Small intestine (tissue), 16 donors: ENCODE measurements at places on chromosomes 5 and 9. TPM values are rescaled to one million over a fixed set of nuclear protein-coding genes. Genes with fewer than 3 reads are reported as not detected.

- H3K4me3 ChIP-seq: no peak overlapping the region
- peak; percentile 19 for DNase-seq
- H3K27me3 ChIP-seq: no peaks in the 10 kb centered on the region
- no peaks in the 10 kb centered on the region for H3K4me1 ChIP-seq
- no peaks in the 10 kb centered on the region for H3K36me3 ChIP-seq
Observed at GRCh38 chr9:91761362-91761761, 188.7 kb downstream of the ROR2 start.

DNA sequence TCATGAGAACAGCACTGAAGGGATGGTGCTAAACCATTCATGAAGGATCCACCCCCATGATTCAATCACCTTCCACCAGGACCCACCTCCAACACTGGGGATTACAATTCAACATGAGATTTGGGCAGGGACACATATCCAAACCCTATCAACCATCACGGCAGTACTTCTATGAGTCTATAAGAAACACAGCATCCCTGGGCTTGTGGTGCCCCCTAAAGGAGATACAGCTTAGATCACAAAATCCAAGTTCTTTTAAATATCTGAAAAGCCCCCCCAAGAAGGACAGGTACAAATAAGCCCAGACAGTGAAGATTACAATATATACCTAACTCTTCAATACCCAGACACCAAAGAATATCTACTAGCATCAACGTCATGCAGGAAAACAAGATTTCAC, 233.7 kb upstream of the ADRA1B start:
- no peak for DNase-seq
- no peaks in the 10 kb centered on the region for H3K4me1 ChIP-seq
- no peaks in the 10 kb centered on the region for H3K36me3 ChIP-seq

GRCh38 chr9:136046554-136046920, 48.6 kb downstream of the NACC2 start:
- H3K4me3 ChIP-seq: no peak overlapping the region
- DNase-seq: no peak
- H3K27me3 ChIP-seq: peaks cover 6% of the 10 kb centered on the region
- no peak overlapping the region for H3K27ac ChIP-seq
- H3K36me3 ChIP-seq: peaks cover 65% of the 10 kb centered on the region

DNA sequence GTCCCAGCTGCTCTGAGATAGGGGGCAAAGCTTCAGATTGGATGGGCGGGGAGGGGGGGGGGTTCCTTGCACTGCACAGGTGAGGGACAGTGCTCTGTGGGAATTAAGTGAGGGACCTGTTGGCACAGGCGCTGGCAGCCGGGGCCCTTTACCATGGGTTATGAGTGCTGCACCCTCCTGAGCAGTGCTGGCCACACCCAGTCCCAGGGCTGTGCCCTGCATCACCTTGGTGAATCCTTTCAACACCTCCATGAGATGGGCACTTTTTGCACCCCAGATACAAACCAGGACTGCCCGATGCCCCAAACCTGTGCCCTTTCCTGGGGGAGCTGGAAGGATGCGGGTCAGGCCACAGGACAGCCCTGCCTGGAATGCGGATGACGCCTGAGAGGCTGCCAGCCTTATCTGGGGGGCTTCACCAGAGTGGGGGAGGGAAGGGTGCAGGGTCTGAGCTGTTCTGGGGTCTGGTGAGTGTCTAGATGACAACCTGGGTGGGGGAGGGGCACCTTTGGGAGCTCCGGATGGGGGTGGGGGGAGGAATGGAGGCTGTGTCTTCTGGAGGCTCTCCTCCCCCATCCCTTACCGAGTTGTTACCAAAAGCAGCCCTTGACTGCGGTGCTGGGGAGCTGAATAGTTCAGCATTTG, 5.2 kb downstream of the CRB2 start:
- DNase-seq: no peak
- no peaks in the 10 kb centered on the region for H3K27me3 ChIP-seq
- peaks cover 16% of the 10 kb centered on the region for H3K4me1 ChIP-seq

DNA sequence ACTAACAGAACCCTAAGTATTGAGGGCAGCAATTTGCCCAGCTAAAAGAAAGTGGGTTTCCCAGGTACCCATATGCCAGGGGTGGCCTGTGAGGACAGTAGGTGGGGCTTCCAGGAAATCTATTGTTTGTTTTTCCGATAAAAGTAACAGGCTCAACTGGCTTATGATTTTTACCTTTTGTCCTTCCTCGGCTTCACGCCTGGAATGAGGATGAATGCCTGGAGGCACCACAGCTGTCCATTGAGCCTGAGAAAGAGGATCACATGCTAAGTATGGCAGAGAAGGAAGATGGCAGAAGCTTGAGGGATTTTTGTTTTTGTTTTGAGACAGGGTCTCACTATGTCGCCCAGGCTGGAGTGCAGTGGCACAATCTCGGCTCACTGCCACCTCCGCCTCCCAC, 84.1 kb downstream of the KLF4 start:
- DNase-seq: no peak
- no peaks in the 10 kb centered on the region for H3K27me3 ChIP-seq
- no peaks in the 10 kb centered on the region for H3K36me3 ChIP-seq

GRCh38 chr5:176515396-176515795, 21.8 kb downstream of the RNF44 start:
- H3K36me3 ChIP-seq: no peaks in the 10 kb centered on the region
- no peak for DNase-seq
- H3K27me3 ChIP-seq: no peaks in the 10 kb centered on the region
- H3K4me1 ChIP-seq: no peaks in the 10 kb centered on the region

GRCh38 chr5:137315534-137316345, 183.4 kb downstream of the SPOCK1 start:
- no peaks in the 10 kb centered on the region for H3K36me3 ChIP-seq
- no peak overlapping the region for H3K27ac ChIP-seq
- H3K27me3 ChIP-seq: no peaks in the 10 kb centered on the region
- no peaks in the 10 kb centered on the region for H3K4me1 ChIP-seq
- DNase-seq: no peak

DNA sequence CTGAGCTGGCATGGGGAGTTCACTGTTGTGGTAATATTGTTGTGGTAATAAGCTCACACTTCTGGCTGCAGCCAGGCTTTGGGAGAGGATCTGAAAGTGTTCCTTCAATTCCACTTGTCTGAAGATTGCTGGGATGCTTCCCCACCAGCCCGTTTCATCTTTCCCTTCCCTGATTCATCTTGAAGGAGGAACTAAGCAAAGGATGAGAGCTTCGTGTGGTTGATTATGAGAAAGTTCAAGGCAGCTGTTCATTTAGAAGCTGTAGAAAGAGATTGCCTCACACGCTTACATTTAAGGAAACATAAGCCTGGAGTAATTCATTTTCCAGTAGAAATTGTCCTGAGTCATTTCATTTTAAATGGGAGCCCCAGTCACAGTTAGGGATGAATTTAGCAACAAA, 122.4 kb upstream of the GAS1 start:
- DNase-seq: no peak
- H3K4me3 ChIP-seq: no peak overlapping the region
- no peak overlapping the region for H3K27ac ChIP-seq
- H3K4me1 ChIP-seq: no peaks in the 10 kb centered on the region

- no peaks in the 10 kb centered on the region for H3K36me3 ChIP-seq
- H3K27me3 ChIP-seq: no peaks in the 10 kb centered on the region
- DNase-seq: no peak
- H3K4me3 ChIP-seq: no peak overlapping the region
- H3K27ac ChIP-seq: no peak overlapping the region
- H3K4me1 ChIP-seq: no peaks in the 10 kb centered on the region
Observed at GRCh38 chr5:41154491-41154890, 58.8 kb downstream of the C6 start.

GRCh38 chr9:114909661-114910060, 20.7 kb downstream of the TNFSF8 start:
- H3K4me3 ChIP-seq: no peak overlapping the region
- H3K4me1 ChIP-seq: no peaks in the 10 kb centered on the region
- H3K27ac ChIP-seq: no peak overlapping the region

Gene INSL4
- not detected for polyA plus RNA-seq

GRCh38 chr9:18362901-18363685, 110.9 kb upstream of the ADAMTSL1 start:
- H3K27ac ChIP-seq: no peak overlapping the region
- no peak overlapping the region for H3K4me3 ChIP-seq
- no peaks in the 10 kb centered on the region for H3K36me3 ChIP-seq

Gene SLC6A7
- 1.8 TPM for polyA plus RNA-seq

Gene WDR31
- 1.6 TPM for polyA plus RNA-seq

DNA sequence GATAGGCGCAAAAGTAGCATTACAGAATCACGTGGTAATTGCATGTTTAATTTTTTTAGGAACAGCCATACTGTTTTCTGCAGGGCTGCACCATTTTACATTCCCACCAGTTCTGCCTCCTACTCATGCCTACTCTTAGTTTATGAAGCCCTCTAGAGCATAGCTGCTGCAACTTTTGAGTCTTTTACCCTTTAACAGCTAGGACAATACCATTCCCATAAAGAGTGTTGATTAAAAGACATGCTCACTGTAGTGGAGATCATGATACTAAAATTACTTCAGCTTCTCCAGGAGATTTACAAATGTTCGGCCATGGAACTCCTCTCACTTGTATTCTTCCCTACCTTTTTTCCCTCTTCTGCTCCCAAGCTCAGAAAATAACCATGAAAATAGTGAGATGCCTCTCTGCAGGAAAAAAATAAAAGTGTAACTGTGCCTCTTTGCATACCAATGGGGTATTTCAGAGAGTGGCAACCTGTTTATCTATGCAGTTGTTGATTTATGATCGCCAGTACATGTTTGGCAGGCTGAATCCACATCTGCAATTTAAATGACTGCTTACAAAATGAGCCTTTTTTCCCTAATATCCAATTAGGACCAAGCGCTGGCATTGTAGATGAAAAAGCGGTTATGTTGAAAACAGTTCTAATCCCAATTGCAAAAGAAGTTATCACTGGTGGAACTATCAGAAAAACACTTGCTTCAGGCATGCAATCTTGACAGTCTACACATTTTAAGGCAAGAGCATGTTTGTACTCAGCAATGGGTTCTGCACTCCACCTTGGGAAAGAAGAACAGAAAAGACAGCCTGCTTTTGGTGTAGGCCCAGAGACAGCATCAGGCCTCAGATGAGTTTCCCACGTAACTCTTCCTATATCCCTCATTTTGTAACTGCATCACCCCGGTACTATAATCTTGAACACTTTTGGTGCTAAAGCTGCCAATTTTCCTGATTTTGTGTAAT, 131.1 kb downstream of the ADAMTSL1 start:
- no peak overlapping the region for H3K27ac ChIP-seq
- no peaks in the 10 kb centered on the region for H3K36me3 ChIP-seq
- H3K4me1 ChIP-seq: no peaks in the 10 kb centered on the region
- no peak overlapping the region for H3K4me3 ChIP-seq

Gene PCDHGB3
- polyA plus RNA-seq: not detected

Gene HIGD2A
- 333 TPM for polyA plus RNA-seq
